ENCODE measurements at places on chromosomes 16 and 17.
A peak's percentile ranks its signal among the peaks of the same experiment; 100 is the strongest.

DNA sequence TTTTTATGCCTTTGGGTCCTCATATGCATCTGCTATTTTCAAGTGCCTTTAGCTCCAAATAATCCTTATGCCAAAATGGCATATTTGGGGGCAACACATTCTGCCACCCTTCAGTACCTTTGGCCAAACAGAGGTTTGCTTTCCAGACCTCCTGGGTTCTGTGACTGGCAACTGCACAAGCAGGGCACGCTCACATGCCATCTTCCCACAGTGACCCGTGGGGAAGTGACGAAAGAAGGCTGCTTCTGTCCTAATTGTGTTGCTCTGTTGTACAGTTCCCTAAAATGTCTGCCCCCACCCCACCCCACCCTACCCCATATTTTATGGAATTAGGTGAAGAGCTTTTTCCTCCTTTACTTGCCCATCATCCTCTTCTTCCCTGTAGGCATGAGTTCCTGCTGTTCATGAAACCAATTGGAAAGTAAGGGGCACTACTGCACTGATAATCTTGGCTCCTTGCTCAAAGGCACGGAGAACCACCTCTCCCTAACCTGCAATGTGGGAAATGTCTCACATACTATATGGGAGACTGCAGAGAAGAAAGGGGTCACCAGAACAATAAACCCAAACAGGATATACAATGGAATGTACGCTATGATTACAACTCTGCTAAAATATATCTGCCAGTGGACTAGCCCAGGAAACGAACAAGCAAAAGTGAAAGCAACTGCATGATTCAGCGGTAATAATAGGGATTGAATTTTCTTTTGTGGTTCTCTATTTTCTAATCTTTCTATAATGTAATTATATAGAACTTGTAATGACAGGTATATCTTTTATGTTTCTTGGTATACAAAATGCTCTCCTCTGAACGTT is 3.3 kb upstream of the SLFN12L start:
- peak; percentile 54 for DNase-seq

DNA sequence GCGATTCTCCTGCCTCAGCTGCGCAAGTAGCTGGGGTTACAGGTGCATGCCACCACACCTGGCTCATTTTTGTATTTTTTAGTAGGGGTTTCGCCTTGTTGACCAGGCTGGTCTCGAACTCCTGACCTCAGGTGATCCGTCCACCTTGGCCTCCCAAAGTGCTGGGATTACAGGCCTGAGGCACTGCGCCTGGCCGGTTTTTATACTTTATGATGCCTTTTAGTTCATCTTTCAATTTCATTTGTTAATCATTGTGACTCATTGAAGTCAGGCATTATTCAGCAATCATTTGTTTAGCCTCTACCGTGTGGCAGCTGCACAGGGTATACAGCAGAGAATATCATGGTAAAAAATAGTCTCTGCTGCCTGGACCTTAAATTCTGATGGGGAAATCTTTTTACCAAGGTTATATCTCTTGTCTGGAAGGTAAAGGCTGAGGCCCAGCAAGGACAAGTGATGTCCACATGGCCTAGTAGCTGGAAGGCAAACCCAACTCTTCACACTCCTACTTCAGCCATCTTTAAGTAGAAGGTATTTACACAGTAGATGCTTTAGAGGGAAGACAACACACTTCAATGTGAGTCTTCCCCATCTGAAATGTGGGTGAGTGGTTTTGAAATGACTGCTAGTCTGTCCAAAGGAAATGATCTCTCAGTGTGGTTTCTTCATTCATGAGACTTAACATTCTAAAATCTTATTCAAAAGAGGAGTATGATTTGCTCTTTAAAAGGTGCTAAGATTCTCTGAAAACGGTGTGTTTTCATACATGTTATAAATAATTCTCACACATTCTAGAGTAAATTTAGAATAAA is 2.4 kb downstream of the PRPSAP2 start:
- DNase-seq = peak; percentile 38

DNA sequence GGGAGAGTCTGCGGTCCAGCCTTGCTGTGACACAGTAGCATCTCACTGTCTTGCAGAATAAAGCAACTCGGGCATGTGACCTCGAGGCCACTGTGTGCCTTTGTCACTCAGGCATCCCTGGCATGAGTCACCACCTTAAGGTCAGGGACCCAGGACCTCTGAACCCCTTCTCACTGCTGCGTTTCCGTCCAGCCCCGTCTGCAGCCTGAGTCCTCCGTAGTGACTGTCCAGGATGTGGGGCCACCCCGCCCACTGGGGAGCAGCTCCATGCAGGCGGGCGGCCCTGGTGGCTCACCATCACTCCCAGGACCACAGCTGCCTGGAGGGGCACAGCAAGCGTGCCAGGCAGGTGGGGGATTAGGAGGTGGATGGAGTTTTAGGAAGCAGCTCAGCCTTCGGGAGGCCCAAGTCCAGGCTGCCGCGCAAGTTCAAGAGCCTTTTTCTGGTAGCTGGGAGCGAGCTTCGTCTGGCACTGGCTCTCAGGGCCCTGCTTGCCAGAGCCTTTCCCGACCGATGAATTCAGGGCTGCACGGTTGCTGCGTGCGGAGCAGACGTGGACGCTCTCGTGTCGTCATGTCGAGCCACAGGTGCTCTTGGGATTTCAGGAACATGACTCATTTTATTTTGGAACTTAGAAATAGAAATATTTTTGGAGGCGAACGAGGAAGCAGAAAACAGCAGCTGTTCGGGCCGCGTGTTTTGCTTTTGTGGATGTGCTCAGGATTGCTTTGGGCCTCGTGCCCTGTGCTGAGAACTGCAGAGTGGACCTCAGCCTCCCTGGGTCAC is 16.8 kb downstream of the KCTD5 start:
- no peak for DNase-seq

GRCh38 chr16:65521633-65522328 is 399.9 kb upstream of the CDH11 start:
- DNase-seq = no peak

DNA sequence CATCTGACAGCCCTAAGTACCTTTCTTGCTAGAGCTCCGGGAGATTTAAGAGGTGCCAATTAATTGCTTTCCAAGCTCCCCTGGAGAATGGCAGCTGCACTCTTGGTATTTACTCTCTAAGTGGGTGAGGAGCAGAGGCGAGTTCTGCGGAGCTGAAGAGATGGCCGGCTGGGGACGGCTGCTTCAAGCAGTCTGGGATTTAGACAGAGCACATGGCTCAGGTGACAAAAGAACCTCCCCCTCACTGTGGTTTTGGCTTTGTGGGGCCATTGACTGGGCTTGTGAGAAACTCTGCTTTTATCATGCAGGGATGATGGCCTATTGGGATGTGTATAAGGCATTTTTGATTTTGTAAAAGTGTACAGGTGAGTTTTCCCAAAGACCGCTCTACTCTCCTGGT is 239.3 kb upstream of the EEF2KMT start:
- DNase-seq = no peak

DNA sequence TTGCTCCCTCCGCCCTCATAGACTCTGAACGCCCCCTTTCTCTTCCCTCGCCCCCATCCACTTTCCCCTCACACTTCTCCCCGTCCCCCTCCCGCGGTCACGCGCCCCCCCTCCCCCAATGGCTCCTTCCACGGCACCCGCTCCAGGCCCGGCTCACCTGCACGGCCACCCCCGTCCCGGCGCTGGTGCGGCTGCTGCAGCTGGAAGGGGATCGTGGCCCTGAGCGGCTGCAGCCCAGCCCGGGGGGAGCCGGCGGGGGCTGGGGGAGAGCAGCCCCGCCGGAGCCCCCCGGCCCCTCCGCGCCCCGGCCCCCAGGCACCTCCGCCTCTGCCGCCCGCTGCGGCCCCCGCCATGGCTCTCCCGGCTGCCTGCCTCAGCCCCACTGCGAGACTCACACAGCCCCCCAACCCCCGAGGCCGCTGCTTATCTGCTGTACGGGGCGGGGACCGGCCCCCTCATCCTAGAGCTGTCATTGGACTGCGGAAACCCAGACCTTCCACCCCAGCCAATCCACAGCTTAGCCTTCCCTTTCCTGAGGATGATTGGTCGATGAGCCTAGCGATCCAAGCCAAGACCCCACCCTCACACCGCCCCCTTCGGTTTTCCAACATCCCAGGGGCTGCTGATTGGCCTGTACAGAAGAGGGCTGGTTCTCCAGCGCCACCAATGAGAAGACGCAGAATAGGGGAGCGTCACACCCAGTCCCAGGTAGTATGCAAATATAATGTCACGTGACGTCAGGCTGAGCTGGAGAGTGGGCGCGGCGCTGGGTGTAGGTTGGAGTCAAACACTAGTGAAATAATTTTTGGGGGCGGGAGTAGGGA is at the start of gene FAM117A:
TSS of gene FAM117A (minus strand) at position 397 of the 824 bp plus-strand sequence. CDS start at position 353, 44 bp downstream.
- DNase-seq = peak; percentile 100

DNA sequence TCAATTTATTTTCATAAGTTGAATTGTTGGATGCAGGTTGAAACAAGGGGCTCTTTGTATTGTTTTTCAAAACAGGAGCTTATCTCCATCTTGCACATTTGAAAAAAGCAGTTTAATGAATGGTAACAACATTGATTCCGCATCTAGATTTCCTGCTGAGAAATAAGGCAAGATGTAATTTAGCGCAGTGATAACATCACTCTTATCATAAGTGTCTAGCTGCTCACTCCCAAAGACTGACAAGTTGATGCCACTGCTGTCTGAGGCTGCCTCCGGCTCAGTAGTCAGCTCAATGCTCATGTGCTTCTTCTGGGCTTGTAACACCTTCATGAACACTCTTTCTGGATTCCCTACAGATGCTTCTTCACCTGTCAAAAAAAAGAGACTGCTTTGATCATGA is 92.4 kb downstream of the KPNA2 start:
- no peak for DNase-seq

- DNase-seq = no peak
Observed at GRCh38 chr16:62738666-62739460, 702.6 kb upstream of the CDH8 start.

- DNase-seq = peak; percentile 94
Observed at GRCh38 chr16:75555213-75555706, 792 bp downstream of the TMEM231 start.

DNA sequence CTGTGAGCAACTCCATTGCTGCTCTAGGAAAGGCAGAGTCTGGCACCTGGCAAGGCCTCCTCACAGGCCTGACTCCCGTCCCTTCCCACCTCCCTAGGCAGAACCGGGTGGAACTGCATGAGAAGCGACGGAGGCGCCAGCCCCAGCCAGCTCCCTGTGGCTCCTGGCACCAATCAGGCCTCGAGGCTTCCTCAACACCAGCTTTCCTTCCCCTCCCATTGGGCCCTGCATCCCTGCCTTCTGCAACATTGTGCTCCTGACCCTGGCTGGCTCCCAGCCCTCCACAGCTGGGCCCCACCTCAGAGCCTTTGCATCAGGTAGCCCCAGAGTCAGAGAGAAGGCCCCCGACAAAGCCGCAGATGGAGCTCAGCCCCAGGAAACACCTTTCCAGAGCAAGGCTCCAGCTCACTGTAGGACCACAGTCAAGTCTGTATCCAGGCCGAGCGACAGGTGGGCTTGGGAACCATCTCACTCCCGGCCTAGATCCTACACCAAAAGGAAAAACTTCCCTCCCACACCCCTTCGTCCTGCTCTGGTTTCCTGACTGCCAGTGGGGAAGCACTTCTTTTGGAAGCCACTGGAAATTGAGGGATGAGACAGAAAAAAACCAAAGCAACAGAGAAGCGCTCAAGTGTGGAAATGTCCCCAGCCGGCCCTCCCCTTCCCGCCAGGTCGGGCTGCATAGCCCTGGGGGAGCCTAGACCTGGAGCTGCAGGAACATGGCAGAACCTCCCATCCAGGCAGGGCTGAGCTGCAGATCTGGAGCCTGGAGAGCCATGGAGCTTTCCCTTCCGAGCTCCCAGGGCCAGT is 31.0 kb downstream of the LRRC75A start:
- DNase-seq = no peak

- DNase-seq = peak; percentile 73
Observed at GRCh38 chr17:20121359-20122253, 112.4 kb downstream of the SPECC1 start.

GRCh38 chr16:50900391-50900942 is 158.6 kb downstream of the CYLD start:
- DNase-seq = no peak

GRCh38 chr17:66214884-66215528 is 14.2 kb downstream of the APOH start:
- DNase-seq = no peak

GRCh38 chr16:17578981-17579874 is 108.5 kb upstream of the XYLT1 start:
- DNase-seq = peak; percentile 78

- peak; percentile 23 for DNase-seq
Observed at GRCh38 chr17:37648555-37648954, 5.3 kb upstream of the DDX52 start.

DNA sequence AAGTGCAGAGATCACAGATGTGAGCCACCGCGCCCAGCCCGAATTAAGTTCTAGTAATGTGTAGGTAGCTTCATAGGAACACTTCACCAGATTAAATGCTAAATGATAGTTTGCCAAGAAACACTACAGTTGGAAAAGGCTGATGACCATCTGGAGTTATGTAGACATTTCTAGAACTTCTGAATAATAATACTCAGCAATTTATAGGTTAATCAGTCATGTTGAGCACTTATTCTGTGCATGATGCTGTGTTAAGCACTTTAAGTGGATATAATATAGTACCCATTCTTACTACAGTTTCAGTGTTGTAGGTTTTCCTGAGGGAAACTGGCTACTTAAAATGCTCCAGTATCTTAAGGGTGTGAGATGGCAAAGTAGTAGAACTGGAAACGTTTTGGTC is 45.2 kb downstream of the NUP93 start:
- no peak for DNase-seq

GRCh38 chr16:15951852-15952251 is 2.4 kb downstream of the ABCC1 start:
- DNase-seq = no peak

GRCh38 chr17:73052923-73053322 is 39.6 kb downstream of the SLC39A11 start:
- no peak for DNase-seq

DNA sequence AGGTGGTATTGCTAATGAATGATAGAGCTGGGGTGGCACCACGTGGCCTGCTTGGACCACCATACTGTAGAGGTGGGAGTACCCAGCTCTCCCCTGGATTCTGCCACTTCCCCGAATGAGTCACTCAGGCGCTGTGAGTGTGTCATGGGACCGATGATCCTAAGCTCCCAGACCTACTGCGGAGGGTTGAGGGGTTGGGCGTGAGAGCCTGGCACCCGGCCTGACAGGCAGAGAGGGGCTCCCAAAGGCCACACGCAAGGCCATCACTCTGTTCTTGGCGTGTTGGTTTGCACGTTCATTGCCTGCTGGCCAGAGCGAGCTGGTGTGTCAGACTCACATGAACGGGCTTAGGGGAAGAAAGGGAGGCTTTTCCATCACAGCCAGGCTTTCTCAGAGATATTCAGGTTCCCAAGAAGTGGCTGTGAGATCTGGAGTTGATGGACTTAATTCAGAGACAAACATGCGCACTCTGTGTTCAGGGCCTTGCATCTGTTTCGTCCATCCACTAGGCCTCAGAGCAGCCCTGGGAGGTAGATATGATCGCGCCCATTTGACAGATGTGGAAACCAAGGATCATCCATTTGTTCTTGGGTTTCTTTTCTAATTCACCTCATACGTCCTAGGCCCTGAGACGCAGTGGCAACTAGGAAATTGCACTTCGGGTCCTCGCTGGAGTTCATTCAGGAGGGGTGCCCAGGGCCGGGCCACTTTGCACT is 41.4 kb downstream of the CMIP start:
- no peak for DNase-seq

- DNase-seq = no peak
Observed at GRCh38 chr17:80124351-80124981, 22.5 kb downstream of the EIF4A3 start.

GRCh38 chr17:34886831-34887230 is 74.4 kb downstream of the CCT6B start:
- DNase-seq = no peak

Measured in RWPE1 (cell line).